NB4 (cell line): ENCODE measurements at places on chromosomes 16 and 17.

GRCh38 chr17:19933221-19933620 lies 44.4 kb downstream of the AKAP10 start:
- DNase-seq = no peak

DNA sequence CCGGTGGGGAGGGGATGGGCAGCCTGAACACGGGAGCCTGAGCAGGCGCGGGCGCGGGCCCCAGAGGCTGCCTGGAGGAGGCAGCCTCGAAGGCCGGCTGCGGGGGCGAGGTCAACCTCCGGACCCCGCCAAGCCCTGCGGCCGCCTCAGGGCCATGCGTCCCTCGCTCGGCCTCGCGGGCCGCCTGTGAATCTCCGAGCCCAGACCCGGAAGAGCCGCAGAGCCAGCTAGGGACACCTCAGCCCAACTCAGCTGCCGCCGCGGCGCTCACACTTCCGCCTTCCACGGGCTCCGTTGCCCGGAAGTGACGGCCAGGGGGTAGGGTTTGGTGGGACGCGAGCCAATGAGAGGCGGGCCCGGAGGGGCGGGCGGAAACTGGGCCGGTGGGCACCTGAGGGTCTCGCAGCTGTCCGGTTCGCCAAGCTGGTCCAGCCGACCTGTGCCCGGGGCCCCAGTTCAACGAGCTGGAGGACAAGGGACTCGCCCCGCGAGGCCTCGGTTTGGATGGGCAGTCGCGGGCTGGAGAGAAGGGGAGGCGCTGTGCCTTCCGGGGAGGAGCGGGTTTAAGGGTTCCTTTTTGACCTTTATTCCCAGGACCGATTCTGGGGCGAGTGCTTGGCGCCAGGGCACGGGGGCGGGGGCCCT lies at the start of gene SLC38A10:
Gene SLC38A10 (minus strand): TSS at position 277 of the 645 bp plus-strand sequence. CDS start 386 bp downstream, outside the sequence.
- DNase-seq = peak; percentile 94

- DNase-seq = no peak
Observed at GRCh38 chr17:17778308-17779014, 58.3 kb downstream of the SREBF1 start.

DNA sequence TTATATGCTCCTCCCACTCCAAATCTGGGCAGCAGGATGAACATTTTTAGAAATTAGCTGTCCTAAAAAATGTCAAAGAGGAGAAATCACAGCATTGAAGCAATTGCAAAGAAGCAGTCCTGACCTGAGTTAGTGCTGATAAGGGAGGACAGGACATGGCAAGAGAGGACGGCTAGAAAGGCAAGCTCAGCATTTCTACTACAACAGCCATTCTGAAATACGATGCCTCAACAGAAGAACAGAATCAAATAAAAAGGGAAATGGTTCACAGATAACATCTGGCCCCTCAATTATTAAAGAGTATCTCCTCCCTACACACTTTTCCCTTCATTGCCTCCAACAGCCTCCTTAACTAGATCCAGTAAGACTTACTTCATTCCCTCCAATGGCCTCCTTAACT lies 18.3 kb downstream of the VPS53 start:
- no peak for DNase-seq

DNA sequence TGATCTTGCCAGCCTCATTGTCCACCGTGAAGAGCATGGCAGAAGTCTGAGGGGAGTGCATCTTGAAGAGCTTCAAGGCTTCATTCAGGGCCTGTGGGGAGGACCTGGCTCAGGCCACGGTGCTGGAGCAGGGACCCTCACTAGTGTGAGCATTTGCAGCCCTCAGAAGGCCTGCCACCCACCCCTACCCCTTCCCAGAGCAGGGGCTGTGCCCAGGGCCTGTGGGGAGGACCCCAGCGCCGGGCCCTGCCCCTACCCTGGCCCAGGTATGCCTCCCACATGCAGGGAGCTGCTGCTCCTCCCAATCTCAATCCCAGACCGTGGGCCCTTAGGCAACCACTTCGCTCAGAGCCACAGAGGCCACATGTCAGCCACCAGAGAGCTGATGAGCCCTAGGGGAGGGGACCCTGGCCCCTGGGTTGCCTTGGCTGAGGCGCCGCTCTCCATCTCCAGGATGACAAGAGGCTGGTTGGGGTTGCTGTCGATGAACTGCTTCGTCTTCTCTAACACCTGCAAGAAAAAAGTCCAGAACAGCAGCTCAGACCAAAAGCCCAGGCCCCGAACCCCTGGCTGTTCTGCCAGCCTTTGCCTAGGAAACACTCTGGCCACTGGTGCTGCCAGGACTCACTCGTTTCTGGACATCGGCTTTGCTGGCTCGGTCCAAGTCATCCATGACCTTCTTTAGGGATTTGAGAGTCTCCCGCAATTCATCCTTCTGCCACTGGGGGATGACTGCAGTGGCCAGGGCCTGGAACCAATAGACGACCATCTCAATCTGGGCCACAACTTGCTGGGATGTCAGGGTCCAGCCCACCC lies 1.8 kb upstream of the EXOSC6 start:
- DNase-seq = peak; percentile 63

DNA sequence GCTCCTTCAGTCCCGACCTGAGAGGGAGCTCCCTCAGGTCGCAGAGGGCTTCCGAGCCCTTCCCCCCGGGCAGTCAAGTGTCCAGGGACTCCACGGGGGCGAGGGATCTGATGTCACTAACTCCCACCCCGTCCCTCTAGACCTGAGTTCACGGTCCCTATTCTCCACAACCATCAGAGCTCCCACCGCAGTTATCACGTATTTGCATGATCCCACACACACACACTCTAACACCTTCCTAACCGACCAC lies 3.7 kb upstream of the PER1 start:
- no peak for DNase-seq

GRCh38 chr17:72382971-72383722 lies 262.3 kb downstream of the SOX9 start:
- no peak for DNase-seq

DNA sequence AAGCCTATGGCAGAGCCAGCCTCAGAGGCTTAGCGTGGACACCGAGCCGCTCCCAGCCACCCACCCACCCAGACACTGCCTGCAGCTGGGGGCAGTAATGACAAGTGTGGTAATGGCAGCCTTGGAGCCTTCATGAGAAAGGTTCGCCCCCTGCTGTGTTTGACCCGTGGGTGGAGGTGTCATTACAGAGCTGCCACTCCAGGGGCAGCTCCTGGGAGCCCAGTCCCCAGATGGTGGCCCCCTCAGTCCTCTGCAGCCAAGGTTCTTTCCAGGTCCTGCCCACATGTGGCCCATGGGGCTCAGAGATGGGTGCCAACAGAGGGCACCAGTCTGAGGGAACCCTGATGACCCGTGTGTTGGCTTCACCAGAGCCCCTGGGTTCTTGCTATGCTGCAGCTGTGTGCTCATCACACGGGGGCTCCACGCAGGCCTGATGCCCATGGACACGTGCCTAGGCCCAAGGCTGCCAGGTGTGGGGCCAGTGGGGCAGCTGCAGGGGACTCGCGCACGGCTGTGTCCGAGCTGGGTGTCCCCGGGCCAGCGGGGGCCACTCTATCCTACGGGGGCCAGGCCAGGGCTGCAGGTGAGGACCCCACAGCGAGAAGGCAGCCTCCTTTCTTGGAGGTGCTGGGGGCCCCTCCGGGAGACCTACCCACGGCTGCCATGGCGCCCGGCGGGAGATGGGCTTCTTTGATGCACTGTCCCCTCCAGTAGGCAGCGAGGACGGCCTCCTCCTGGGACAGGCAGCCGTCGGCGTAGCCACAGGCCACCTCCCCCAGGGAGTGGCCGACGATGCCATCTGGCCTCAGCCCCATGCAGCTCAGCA lies 8.1 kb downstream of the FASN start:
- DNase-seq = peak; percentile 41

- DNase-seq = no peak
Observed at GRCh38 chr17:22272363-22273146, 580.2 kb downstream of the KCNJ18 start.

DNA sequence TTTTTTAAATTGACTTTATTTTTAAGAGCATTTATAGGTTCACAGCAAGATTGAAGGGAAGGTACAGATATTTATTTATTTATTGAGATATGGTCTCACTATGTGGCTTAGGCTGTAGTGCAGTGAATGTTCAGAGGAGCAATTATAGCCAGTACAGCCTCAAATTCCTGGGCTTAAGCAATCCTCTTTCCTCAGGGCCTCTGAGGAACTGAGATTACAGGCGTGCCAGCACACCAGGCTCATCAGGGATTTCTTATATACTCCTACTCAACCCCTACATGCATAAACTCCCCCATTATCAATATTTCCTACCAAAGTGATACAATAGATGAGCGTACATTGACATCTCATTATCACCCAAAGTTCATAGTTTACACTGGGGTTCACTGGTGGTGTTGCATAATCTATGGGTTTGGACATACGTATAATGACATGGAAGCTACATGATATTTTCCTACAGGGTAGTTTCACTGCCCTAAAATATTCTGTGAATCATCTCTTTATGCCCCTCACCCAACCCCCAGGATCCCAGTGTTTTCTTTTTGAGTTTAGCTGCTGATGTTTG lies 33.5 kb downstream of the HS3ST3B1 start:
- no peak for DNase-seq
